ENCODE measurements at places on chromosomes 7 and 10.

DNA sequence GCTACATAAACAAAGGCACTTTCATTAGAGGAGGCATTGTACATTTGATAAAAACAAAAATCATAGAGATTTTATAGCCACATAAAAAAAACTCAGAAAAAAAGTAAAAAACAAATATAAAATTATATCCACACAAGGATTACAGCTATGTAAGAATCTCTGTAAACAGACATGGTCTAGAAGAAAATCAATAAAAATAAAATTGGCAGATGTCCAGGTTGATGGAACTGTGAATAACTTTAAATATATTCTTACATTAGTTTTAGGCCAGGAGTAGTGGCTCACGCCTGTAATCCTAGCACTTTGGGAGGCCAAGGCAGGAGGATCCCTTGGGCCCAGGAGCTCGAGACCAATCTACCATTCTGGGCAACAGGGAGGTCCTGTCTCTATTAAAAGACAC is 19.2 kb downstream of the SLC35B4 start:
- DNase-seq = no peak

DNA sequence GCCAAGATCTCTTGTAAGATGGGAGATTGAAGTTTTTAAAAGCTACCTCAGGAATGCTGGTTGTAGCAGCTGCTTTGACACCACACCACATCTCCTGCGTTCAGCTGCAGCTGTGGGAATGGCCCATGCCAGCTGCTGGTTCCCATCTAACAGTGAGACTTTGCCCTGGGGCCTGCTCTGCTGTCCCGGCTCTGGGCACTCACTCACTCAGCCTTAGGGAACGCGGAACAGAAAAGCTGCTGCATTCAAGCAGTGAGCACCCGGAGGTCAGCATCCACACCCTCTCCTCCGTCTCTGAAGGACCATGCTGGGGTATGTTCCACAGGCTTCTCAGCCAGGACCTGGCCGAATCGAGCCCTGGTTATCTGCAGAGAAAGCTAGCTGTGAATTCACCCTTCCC is 197.1 kb upstream of the CXCL12 start:
- no peak for DNase-seq

DNA sequence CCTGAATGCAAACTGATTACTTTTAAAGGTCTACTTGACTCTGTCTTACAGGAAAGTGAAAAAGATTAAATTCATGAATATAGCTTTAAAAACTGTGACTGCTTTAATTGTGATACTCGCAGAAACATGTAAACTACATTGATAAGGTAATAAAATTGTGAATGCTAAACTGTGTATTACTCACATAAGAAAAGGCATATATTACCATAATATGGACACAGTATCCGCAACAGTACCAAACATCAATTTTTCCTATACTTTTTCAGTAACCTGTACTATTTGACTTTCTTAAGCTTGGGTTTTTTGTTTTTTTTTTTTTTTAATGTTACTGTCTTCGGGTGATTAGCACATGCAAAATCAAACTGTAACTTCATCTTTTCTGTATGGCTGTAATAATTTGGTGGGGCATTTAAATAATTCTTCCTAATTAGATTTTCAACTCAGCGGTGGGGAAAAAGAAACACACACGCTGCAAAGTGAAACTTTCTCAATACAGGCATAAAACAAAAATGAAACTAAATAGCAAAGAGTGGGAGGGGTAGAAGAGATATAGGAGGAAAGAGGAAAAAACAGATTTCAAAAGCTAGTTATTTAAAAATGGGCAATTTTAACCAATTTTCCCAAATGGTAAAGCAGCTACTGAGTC is 23.2 kb downstream of the NT5C3A start:
- DNase-seq = no peak

DNA sequence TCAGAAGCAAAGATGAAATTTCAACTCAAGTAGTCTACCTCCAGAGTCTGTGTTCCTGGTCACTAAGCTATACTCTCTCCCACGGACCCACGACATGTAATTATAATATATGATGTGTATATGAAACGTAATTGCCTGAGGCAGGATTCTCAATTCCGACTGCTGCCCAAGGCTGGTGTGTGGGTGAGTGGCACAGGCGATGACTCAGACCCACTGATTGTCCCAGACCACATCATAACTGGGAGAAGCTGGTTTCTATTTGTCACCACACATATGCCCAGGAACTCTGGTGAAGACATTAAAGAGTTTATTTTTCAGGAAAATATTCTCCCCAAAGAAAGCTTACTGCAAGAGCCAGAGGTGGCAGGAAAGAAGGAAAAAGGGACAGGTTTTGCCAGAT is 219.3 kb downstream of the JAZF1 start:
- DNase-seq = no peak

DNA sequence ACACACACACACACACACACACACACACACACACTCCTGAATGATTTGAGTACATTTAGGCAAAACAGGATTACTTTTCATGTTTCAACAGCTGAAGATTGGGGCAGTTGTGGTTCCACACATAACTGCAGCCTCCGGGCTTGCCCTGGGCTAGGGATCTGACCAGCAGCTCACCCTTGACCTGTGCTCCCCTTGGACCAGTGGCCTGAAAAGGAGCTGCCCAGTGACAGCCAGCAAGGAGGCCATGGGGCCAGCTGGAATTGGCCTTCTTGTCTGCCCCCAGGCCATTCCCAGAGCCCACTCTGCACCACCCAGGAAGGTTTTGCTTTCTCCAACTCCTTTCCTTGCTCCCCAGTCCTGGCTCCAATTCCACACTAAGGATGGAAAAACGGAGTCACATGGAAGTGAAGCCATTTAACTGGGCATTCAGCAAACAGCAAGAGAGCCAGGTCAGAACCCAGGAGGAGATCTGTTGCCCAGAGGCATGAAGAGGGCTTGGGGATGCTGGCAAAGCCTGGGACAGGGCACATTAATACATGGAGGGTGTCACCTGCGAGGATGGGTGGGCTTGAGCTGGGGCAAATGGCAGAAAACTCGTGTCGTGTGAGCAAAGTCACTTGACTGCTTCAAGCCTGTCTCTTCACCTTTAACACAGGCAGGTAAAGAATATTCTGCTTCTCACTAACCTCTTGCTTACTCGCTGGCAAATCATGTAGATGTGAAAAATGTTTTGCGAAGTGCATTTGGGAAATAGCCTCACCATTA is 61.5 kb upstream of the GDF10 start:
- no peak for DNase-seq

DNA sequence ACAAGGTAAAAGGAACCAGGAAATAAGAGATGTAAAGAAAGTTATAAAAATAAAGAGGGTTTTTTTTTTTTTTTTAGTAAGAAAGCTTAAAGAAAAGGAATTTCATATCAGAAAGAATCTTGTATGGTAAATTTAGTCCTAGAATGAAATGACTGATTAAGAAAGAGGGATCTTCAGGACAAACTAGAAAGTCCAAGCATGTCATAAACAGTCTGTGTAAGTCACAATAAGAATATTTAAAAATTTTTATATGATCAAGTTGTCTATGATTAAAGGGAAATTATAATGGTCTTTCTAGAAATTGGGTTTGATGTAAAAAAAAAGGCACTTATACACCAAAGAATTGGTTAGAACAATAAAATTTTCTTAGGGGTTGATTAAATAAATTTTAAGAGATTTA is 289.5 kb downstream of the XPNPEP1 start:
- no peak for DNase-seq

- peak; percentile 72 for DNase-seq
Measured at GRCh38 chr7:43758822-43759683, 573 bp downstream of the BLVRA start.

DNA sequence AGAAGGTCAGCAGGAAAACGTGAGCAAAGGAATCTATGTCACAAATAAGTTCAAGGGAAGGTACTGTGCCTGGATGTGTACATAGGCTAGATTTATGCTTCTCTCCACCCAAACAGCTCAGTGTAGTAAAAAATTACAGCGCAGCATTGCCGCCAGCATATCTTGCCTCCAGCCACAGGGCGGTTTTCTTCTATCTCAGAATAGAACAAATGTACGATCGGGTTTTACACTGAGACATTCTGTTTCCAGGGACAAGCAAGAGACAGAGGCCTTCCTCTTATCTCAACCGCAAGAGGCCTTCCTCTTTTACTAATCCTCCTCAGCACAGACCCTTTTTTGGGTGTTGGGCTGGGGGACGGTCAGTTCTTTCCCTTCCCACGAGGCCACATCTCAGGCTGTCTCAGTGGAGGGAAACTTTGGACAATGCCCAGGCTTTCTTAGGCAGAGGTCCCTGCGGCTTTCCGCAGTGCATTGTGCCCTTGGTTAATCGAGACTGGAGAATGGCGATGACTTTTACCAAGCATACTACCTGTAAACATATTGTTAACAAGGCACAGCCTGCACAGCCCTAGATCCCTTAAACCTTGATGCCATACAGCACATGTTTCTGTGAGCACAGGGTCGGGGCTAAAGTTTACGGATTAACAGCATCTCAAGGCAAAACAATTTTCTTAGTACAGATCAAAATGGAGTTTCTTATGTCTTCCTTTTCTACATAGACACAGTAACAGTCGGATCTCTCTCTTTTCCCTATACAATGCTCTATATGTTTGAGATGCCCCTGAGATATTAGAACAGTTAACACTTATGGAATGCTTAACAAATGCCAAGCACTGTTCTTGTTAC is 11.6 kb upstream of the ABHD11 start:
- DNase-seq = no peak

DNA sequence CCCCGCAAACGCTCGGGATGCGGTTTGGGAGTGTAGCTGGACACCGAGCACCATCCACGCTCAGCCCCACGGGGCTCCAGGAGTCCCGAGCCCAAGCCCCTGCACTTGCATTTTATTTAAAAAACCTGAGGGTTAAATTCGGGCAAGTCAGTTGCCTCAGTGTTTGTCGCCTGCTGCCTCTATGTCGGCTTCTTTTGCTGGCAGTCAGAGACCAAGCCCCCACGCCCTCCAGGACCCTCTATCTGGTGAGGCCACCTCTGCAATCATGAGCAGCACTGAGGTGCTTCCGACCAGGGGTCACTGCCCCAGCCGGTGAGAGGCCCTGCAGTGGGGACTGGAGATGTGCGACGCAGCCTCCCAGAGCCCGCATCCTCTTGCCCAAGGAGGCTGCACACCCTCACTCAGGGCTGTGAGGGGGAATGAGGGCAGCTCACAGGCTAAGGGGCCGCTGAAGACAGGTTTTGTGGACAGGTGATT is 13.3 kb upstream of the ZNF273 start:
- DNase-seq = no peak
